ENCODE measurements at places on chromosomes 16 and 17. TPM values are rescaled to one million over a fixed set of nuclear protein-coding genes. Genes with fewer than 3 reads are reported as not detected.

DNA sequence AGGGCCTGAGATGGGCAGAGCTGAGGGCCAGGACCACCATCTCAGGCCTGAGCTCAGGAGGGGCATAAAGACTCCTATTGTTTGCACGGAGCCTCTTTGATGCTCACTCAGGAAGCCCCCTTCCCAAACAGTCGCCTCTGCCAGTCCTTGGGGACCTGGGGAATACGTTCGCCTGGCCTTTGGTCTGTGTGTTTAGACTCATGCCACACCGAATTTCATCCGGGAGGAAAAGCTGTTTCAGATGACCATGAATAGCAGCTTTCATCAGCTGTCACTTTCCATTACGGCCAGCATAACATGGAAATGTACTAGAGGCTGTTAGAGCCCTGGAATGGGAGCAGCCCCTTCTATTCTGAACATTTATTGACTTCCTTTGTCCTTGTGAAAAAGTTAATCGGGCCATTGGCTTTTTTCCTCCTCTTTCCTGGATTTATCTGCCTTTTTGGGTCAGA is 139.0 kb downstream of the HS3ST3A1 start:
- DNase-seq, result no peak

GRCh38 chr17:50944902-50945720 is 79.0 kb upstream of the TOB1 start:
- DNase-seq, result no peak

- DNase-seq, result no peak
Observed at GRCh38 chr16:35154627-35155026, 1695.2 kb downstream of the TP53TG3F start.

DNA sequence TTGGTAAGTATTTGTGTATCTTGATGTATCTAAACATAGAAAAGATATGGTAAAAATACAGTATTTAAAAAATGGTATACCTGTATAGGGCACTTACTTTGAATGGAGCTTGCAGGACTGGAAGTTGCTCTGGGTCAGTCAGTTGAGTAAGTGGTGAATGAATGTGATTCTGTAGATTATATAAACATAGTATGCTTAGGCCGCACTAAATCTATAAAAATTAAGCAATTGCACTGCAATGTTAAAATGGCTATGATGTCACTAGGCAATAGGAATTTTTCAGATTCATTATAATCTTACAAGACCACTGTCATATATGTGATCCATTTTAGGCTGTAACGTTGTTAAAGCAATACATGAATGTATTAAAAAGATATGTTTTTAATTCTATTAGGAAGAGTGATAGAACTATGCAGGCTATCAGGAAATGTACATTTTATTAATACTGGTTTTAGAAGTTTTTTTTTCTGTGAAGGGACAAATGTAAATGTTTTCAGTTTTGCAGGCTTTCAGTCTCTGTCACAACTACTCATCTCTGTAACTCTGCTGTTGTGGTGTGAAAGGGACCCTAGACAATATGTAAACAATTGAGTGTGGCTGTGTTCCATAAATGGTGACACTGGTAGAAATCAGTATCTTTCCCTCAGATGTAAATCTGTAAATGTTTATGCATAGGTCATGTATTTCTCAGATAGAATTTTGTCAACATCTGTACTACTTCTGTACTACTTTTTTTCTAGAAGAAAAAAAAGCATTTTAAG is 10.5 kb downstream of the CBFB start:
- no peak for DNase-seq

- DNase-seq, result peak; percentile 5
Observed at GRCh38 chr17:37608351-37609169, 658 bp downstream of the SYNRG start.

DNA sequence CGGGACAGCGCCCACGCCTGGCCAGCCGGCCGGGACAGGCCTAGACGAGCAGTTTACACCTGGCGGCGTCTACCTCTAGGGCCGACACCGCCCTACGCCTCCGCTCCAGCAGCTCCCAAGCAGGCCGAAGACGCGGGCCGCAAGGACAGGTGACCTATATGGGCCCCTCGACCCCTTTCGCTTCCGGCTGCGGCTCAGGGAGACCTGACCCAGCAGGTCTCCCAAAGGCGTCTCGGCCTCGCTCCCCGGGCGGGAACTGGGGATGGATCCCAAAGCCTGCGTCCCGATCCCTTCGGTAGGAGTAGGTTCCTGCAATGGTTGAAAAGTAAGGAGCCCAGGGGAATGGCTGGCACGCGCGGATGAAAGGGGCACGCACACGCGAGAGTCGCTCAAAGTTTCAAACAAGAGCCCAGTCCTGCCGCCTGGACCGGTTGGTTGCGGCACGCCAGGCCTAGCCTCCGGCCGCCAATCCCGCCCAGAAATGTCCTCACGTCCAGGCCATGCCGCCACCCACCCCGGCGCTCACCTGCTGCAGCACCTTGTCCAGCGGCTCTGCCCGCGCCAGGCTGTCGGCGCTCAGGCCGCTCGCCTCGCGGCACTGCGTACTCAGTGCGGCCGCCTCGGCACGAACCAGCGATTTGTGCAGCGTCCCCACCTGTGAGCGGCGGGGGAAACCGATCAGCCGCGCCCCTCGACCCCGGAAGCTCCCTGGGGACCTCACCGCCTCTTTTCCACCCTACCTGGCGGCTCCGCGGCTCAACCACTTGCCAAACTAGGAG is 630 bp downstream of the ESRP2 start:
- DNase-seq, result no peak

DNA sequence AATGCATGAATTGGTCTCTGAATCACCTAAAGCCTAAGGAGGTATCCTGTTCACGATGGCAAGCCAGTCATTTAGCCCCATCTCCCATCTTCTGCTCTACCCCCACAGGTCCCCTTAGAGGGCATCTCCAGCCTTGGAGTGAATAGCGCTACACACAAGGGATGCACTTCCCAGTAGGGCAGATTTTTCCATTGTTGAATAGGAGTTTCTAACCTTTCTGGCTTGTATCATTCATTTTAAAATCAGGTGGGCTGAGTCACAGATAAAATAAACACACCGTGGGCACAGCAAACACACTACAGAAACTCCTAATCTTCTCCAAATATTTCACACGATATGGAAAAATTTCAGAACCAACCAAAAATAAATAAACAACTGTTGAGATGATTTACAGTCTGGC is 201.2 kb upstream of the NOG start:
- DNase-seq, result no peak

BCAR1 gene
- total RNA-seq, result 116 TPM

ARL17A gene
- total RNA-seq, result 16.1 TPM

LGALS9B gene
- 1.7 TPM for total RNA-seq
